Midbrain (tissue), 1 donor: ENCODE measurements at places on chromosomes 1 and 21.

DNA sequence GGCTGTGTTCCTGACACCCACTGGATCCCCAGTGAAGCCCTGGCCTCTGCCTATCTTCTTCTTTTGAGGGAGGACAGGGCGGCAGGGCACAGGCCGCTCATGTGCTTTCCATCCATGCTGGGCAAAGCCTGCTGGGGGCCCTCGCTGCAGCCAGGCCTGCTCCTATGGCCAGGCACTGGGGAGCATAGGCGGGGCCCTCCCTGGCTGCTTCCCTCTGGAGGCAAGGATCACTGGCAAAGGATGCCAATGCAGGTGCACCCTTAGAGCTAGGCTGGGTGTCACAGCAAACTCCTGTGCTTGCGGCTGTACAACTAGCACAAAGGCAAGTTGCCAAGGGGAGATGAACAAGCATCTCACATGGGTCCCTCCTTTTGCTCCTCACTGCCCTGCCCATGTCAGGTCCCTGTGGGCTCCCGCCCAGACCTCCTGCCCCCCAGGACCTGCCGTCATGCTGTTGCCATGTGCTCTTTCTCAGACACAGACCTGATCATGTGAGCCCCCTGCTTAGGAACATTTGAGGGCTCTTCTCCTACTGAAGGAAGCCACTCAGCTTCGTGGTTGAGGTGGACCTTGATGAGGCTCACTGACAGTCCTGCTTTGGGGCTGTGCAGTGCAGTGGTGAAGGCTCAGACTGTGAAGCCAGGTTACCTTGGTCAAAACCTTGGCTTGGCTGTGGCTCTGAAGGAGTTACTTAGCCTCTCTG, 393.6 kb downstream of the PTPRU start:
- no peak for DNase-seq

DNA sequence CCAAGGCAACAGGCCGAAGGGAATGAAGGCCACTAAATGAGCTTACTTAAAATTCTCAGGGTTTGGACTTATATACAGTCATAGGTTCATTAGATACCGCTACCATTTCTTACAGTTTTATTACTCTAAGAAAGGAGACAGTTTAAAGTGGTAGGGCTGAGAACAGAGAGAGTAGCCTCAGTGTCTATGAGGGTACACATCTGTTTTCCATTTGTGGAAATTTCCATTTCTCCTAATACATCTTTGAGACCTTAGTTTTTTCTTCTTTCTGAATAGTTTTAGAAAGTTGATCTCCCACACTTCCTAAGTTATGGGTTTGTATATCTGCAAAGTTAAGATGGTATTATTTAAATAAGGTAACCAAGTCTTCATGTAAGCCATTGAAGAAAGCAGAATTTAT, 1279.1 kb downstream of the NCAM2 start:
- no peak for DNase-seq

GRCh38 chr1:160548960-160549664, 26.1 kb upstream of the SLAMF6 start:
- DNase-seq = no peak

GRCh38 chr1:17687145-17687544, 68.0 kb upstream of the ACTL8 start:
- no peak for DNase-seq
